Stimulated activated CD8-positive, alpha-beta memory T cell treated with anti-CD3 and anti-CD28 coated beads, Interleukin-2, amount 100 ng/mL, for 1 hour (primary cell): ENCODE measurements at places on chromosomes 5 and 9.
A peak's percentile ranks its signal among the peaks of the same experiment; 100 is the strongest.

GRCh38 chr9:131480258-131480657 is 22.5 kb upstream of the POMT1 start:
- DNase-seq: no peak

GRCh38 chr9:131923132-131923671 is 156.5 kb downstream of the MED27 start:
- no peak for DNase-seq

DNA sequence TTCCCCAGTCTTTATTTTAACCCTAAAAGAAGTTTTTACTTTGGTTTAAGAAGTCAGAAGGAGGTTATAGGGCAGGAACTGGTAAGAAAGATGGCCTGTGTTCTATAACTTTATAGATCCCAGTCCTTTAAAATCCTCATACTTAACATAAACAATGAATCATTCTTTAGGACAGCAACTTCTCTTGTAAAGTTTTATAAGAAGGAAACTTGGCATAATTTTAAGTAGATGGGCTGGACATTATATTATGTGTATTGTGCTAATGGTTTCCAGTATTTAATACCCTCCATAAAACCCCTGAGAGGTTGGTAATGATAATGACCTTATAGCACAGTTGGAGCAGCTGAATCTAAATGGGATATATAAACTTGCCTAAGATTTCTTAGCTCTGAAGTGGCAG is 247.2 kb downstream of the FAM170A start:
- DNase-seq: no peak

DNA sequence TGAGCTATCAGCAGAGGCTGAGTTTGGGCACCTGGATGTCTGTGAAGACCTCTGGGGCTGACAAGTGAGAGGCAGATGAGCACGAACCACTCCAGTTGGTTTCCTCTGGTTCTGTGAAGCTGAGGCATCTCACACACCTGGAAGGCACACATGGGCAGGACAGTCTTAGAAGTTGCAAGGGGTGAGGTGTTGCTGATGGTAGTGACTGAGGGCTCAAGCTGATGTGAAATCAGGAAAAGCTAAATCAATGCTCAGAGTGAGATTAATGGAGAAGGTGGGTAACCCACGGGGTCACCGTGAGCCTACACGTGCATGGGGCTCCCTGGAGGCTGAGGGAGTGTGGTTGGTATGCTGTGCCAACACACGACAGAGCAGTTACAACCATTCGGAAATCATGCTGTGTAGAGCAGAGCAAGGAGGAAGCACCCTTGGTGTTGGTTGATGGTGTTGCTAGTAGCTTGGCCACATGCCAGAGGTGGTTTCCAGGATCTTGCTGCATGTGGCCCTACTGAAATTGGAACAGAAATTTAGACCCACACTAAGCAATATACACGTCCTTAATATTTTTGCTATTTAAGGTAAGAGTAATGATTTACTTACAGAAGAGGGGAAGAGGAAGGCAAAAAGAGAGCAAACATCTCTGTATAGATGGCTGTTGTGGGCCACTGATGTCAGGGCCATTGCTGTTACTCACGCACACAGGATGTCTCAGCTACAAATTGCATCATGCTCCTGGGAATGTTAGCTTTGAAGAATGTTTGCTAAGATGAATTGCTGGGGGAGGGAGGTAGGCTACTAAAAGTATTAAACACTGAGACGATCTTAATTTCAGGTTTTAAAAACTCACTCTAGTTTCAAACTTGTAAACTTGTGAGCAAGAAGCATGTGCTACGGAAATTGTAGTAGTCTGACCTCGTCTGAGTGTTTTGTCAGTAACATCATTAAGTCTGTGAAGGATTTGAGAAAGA is 170.5 kb downstream of the ARHGEF28 start:
- no peak for DNase-seq

DNA sequence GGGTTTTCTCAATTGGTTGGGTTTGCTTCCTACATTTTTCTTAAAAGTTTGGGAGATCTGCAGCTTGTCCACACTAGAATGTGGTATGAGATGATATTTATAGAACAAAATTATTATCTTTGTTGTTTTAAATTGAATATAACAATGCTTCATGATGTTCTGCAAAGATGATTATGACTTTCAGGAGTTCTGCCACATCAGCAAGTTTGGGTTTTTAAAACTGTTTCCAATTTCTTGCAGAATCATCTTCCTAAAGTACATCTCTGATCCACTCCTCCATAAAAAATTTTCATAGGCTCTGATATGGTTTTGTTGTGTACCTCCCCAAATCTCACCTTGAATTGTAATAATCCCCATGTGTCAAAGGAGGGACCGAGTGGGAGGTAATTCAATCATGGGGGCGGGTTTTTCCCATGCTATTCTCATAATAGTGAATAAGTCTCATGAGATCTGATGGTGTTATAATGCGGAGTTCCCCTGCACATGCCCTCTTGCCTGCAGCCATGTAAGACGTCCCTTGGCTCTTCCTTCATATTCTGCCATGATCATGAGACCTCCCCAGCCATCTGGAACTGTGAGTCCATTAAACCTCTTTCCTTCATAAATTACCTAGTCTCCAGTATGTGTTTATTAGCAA is 119.1 kb upstream of the PTGER4 start:
- no peak for DNase-seq

DNA sequence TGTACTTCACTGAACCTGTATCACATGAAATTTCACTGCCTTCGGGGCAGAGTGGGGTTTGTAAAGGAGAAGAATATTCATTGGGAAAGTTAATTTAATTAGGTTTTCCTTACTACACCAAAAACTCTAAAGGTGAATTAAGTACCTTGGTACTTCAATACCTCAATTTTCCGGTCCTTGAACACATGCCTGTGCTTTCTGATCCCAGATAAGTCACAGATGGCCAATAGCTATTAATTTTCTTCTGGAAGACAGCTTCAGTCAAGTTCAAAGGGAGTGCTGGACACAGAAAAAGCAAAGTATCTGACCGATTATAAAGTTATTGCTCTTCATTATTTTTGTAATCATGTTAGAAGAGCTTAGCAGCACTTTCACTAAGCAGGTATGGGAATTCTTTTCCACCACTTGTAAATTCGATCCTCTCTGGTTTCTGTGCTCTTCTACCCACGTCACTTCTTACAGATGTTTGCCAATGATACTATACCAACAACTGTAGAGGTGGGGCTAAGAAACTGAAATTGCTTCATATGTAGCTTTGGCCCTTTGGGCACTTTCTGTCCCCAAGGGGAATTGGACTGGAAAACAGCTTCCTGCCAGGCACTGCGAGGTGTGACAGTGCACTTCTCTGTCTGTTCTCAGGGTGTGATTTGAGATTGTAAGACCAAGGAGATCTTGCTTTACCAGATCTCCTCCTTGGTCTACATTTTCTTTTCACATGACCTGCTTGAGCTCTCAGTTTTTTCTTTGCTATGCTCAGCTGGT is 164.0 kb downstream of the CCDC192 start:
- no peak for DNase-seq

DNA sequence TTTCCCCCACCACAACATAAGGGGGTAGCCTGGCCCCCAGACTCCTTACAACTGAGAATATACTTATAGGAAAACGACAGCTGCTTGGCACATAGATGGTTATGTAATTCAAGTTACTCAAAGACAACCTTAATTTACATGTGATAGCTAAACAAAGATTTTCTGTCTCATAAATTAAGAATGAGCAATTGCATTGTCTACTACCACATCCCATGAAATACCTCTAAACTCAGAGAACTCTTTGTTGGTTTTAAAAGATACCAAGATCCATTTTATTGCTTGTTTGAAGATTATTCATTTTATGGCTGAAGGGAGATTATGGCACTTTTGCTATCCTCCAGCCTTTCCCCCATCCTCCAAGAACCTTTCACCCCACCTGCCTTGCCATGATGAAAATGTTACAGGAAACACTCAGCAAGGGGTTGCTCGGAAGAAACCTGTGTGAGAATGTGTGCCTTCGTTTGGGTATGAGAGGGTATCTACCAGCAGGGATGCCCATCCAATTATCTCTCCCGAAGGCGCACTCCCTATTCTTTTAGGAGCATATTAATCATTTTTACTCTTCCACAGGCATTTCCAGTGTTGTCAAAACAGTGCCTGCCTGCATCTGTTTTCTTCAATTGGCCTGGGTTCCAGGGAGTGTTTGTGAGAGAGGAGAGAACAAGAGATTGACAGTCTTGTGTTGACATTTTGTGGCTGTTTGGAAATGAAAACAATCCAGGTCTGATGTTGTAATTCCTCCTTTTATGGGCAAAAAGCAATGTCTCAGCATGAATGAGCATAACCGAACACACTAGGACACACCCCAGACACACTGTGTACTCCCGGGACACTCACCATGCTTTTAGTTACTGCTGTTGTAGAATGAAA is 208.0 kb upstream of the ANKRD55 start:
- no peak for DNase-seq

DNA sequence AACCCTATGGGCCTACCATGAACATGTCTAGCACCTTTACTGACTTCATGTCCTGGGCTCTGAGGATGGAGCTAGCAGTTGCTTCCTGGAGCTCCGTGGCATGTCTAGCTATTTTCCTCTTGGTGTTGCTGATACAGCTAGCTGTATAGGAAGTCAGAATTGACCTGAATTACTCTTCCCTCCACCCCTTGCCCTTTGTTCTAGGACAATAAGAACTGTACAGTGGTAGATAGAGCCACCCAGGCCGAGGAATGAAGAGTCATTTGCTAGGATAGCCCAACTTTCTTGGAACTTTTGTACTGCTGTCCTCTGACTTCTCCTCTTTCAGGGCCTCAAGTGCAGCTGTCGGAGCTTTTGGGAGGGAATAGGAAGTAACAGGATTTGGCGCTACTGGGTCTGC is 109.9 kb upstream of the RUSC2 start:
- no peak for DNase-seq

DNA sequence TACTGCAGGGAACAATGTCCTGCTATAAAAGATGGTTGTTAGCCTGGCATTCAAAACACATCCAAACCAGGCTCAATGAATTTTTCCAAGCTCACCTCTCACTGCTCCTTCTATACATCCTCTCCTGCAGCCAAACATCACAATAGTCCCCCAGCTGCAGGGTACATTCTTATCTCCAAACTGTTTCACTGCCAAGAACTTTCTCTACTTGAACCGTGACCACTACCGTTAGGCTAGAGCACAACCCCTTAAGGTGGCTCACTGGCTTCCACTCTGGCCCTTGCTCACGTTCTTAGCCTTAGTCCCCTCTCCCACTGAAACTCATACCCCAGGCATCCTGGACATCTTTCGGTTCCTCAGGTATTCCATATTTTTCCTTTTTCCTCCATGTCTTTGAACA is 29.0 kb upstream of the ANXA6 start:
- no peak for DNase-seq

DNA sequence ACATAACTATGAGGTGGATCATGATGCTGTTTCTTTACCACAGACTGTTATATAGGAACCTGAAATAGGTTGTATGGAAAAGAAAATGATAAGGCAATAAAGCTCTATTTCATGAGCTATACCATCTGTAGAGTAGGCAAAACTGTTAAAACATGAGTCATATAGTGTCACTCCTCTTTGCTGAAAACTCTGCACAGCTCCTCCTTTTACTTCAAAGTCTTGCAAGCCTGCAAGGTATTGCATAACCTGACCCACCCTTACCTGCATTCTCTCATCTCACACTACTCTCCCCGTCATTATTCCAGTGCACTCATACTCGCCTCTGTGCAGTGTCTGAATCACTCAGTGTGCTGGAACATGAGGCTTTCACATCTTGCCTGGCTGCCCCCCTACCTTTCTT is 790.1 kb downstream of the EFNA5 start:
- DNase-seq: no peak

- no peak for DNase-seq
Observed at GRCh38 chr5:78899922-78900362, 85.2 kb downstream of the ARSB start.

GRCh38 chr9:127336086-127336485 is 60.9 kb upstream of the SLC2A8 start:
- no peak for DNase-seq

DNA sequence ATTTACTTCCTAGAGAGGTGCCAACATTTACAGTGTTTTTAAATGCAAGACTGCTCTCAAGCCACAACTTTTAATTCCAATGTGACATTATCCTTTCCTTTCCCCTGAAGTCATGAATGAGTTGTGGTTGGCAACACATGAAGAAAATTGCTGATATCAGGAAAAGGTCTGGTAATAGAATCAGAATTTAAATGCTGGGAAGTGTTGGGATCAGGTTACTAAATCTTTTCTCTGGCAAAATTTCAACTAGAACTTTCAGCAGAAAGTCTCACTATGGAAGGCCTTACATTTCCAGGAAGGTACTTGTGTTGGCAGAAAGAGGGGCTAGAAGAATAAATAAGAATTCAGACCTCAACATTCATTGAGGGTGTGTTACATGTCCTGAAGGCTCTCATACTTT is 10.6 kb upstream of the SLC44A1 start:
- no peak for DNase-seq

DNA sequence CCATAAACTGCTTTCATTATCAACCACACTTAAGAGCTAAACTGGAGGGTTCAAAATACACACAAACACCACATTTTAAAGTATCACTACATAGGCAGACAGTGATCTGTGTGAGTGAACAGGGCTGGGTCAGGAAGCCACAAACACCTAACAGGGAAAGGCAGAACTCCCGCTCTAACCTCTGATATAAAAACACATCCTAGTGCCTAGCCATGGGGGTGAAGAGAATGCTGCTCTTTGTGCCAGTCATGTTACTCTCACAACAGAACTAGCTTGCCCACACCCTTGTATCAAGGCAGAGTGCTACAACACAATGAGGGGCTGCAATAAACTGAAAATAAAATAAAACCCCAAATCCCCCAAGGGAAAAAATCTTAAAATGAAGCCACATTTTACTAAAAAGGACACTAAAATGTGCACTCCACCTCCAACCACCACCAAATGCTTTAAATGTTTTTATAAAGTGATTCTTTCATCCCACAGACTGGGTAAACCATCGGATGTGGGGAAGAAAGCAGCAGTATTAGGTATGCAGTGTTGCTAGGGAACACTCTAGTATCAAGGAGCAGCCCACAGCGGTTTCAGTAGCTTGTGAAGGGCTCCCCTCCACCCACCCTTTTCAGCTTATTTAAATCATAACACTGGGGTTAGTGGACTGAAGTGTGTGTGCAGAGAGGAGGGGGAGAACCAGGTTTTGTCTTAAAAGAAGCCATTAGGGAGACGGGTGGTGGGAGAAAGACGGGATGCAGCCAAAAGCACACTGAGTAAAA is 64.5 kb downstream of the TMEM161B start:
- DNase-seq: peak; percentile 21

DNA sequence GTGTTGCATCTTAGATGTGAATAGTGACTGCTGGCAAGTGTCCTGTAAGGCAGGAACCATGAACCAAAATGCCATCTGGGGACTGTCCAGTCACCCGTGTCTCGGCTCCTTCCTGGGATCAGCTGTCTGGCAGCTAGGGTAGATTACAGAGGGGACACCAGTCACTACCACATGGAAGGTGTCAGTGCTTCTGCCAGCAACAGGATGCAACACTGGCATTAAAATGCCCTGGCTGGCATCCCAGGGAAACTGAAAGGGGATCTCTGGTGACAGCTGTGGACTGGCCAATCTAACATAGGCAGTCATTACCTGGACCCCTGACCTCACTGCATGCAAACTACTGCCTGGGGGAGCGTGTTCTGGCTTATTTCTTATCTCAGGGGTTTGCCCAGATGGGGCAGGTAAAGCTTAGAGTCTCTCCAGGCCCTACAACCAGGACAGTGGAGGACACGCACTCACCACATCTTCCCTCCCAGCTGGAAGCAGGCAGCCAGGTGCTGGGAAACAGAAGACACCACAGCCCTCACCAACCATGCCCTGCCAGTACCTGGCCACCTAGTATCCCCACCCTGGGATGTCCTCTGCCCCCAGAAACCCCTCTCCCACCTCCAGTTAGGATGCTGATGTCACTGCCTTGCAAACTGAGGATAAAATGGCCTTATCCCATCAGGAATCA is 83.8 kb downstream of the SEMA4D start:
- DNase-seq: no peak
